PC-3 (cell line): ENCODE measurements at places on chromosomes 3 and 15.

DNA sequence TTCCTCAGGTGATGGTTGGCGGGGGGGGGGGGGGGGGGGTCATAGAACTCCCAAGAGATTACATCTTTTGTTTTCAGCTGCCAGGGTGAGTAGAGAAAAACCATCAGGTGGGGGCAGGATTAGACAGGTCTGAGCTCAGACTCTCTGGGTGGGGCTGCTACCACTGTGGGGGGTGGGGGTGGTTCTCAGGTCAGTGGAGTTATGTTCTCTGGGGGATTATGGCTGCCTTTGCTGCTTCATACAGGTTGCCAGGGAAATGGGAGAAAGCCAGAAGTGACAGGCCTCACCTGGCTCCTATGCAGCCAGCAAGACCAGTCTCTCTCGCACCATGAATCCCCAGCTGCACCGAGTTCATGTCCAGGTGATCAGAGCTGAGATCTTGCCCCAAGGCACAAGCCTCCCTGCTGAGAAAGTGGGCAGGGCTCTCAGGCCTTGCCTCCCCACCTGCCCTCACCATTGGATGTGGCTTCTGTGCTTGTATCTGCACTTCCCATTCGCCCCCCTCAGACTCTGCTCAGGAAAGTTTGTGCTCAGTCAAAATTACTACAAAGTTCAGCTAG lies 828.1 kb downstream of the MCTP2 start:
- DNase-seq, result no peak

DNA sequence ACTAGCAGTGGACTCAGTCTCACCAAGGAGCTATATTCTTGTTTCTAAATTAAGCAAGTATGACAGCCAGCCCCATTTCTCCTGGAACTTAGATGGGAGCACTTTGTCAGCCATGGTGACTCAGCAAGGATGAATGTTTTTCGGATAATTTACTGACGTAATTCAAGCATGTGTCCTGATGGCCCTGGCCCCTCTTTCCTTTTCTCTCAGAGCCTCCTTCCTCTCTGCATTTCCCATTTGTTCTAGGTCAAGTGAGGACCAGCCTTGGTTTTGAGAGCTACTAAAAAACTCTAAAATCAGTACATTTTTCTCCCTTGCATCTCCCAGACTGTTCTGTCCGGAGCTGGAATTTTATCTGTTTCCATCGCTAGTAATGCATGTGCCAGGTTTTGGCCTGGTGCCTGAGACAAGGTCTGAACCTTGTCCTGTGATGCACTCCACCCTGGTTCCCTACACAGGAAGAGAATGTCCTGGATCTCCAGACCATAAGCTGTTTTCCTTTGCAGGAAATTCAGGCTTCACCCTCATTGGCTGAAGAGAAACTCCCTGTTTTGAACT lies 256.6 kb upstream of the ROPN1 start:
- DNase-seq, result peak; percentile 68

DNA sequence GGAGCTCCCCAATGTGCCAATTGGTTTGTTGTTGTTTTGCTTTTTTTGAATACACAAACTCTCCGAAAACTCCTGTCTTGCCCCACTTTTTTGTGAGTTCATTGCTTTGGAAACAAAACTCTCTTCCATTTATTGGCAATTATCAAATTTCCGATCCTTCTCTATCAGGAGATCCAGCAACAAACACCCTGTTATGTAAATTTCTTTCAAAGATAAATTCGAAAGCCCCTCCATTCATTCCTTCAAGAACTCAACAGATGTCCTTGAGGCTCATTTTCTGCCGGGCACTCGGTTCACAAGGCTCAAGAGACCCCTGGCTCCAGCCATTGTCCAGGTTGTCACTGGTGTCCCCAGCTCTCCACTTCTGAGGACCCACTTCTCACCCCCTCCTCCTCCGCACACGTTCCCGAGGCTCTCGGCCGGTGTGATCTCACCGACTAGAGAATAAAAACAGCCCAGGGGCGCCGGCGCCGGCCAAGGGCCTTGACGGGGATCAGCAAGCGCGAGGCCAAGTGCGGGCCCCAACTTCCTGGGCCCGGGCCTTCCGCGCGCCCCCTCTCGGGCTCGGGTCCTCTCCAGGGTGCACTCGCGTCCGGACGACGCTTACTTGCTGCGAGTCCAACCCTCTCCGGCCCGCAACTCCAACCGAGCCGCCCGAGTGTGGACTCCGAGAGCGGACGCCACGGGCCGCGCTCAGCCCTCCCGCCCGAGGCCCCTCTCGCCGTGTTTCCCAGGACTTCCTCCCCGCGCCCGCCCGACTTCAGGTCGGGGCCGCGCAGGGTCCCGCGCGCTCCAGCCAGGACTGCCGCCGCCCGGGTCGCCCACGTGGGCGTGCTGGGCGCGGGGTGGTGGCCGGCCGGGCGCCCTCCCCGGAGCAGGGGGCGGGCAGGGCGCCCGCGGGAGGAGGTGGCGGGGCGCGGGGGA lies 533 bp upstream of the SMAD3 start:
- DNase-seq, result peak; percentile 30

GRCh38 chr3:37944391-37944842 lies 46.2 kb upstream of the VILL start:
- DNase-seq, result no peak

GRCh38 chr15:65333148-65333820 lies 28.8 kb downstream of the RNU5B-1 start:
- DNase-seq, result no peak

GRCh38 chr3:22565393-22565792 lies 637.7 kb upstream of the UBE2E2 start:
- no peak for DNase-seq

GRCh38 chr3:11716573-11717290 lies 73.0 kb upstream of the VGLL4 start:
- no peak for DNase-seq

DNA sequence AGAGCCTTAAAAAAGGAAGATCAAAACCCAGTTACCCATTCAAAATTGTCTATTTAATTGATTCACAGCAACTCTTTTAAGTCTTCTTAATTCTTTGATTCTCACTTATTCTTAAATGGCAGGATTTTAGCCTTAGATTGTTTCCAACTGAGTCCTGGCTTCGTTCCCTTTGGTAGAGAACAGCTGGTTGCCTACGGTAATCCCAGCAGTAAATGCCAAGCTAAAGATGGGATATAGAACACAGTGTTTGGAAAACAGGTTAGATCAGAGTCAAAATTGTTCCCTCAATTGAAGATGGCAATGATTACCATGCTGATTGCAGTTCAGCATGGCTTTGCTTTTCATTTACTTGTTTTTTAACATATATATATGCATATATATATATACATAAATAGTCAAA lies 300.9 kb downstream of the PYDC2 start:
- DNase-seq, result no peak

GRCh38 chr3:135141672-135142071 lies 346.6 kb downstream of the EPHB1 start:
- no peak for DNase-seq

DNA sequence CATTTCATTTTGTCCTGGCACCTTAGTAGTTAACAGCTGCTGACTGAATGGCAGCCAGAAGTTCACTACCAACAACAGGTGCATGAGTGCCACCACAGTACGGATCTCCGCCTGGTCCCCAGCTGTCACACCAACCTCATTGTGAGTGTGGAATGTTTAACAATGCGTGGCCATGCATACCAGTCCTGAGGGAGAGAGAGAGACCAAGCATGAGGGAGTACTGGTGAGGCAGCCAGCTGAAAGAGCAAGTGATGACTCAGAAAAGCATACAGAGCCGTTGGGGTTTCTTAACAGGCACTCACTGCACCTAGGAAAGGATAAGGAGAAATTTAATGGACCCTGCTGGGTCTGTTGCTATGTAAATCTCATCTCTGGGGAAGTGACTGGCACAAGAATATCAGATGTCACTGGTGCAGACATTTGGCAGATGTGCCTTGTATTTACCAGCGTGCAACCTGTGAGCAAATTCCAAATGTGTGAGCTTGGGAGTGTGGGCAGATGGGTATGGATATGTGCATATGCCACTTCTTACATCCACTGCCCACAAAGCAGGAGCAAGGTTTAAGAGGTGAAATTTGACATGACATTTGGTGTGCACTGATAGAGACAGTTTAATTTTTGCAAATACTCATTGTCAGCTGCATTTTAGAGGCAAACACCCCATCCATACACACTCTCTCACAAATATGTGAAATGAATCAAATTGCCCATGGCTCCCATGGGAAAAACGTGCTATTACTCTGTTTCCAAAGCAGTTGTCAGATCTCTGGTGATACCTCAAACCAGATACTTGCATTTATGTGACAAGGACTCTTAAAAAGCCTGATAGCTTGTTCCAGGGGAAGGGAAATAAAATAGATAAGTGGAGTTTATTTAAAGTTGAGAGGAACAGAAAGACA lies 245.2 kb upstream of the ARPP21 start:
- no peak for DNase-seq

DNA sequence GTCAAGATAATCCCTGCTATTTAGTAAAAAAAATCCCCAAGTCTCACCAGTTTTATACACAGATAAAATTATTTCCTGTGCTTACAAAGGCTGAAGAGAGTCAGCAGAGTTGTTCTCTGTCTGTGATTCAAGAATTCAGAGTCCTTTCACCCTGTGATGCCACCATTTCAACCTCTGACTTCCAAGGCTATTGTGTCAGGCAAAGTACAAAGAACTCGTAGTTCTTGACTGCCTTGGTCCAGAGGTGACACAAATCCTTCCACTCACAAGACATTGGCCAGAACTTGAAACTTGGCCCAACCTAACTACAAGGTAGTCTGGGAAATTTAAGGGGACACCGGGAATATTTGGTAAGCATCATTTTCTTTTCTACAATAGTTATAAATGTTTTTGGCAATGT lies 34.9 kb upstream of the CMC1 start:
- no peak for DNase-seq

DNA sequence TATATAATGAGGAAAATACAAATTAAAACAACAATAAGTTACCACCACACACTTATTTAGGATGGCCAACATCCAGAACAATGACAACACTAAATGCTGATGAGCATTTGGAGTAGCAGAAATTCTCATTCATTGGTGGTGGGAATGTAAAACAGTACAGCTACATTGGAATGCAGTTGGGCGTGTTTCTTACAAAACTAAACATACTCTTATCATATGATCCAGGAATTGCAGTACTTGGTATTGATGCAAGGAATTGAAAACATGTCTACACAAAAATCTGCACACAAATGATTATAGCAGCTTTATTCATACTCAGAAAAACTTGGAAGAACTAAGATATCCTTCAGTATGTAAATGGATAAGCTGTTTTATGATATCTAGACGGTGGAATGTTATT lies 594.2 kb downstream of the ZBBX start:
- peak; percentile 39 for DNase-seq

GRCh38 chr15:58247855-58248842 lies 110.0 kb downstream of the AQP9 start:
- DNase-seq, result no peak

- DNase-seq, result no peak
Measured at GRCh38 chr3:124413393-124413792, 316.9 kb upstream of the UMPS start.

DNA sequence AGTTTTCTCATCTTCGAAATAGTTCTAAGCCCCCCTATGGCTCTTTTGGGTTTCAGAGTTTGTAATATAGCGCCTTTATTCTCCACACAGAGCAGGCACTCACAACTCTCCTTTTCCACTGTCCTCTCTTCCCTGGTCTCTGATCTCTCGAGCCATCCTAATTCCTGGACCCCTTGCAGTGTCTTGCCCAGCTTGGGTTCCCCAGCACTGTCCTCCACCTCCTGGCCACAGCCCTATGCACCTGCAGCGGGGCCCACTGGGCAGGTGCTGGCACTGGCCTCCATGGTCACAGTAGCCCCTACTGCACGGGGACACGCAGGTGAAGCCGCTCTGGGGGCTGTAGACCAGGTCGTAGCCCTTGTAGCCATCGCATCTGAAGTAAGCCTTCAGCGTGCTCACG lies 27.9 kb downstream of the MUC20 start:
- DNase-seq, result no peak

DNA sequence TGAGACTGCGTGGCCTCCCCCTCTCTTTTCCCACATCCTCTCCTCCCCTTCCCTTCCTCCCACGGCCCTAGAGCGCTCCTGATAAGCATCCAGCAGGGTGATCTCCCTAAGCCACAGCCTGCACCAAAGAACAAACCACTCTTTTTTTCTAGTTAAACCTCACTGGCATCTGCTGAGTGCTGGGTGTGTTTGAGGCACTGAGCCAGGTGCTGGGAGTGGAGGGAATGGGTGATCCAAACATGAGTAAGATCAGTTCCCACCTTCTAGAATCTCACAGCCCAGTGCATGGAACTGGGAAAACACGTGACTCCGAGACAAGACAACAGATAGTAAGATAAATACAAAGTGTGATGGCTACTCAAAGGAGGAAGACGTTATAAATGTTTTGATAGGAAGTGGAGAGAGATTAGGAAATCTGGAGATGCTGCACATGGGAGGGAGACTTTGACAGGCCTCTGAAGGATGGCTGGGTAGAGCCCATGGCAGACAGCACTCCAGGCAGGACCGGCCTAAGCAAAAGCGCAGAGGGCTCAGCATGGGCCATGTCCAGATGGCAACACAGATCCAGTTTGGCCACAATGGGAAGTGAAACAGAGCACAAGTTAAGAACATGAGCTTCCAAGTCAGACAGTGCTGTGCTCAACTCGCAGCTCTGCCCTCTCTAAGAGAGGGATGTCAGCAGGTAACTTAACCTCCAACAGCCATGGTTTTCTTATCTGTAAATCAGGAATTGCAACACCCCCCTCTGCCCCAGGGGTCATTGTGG lies 55.6 kb downstream of the CCR3 start:
- peak; percentile 74 for DNase-seq

DNA sequence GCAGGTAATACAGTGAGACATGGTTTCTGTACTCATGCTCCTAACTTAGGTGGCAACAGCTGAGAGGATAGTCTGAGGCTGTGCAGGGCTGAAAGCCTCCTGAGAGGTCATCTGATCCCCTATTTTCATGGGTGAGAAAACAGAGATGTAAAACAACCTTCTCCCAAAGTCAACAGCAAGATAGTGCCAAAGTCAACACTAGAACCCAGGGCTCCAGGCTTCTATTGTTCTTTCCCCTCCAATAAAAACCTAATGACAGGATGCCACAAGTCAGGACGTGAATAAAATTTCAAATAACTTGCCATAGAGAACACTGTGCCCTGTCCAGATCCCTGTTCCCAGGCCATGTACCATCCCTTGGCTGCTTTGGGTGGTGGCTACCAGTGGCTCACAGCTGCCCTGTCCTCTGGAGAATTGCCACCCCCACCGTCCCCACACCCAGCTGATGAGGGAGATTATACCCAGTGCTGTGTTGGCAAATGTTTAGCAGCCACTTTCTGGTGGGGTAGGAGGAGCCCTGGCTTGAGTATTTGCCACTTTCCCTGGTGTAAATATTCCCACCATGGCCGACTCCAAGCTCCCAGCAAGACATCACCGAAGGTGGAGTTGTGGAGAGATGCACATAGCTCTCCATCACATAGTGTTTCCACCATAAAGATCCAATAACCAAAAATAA lies 54.8 kb downstream of the SRGAP3 start:
- DNase-seq, result peak; percentile 83

- DNase-seq, result no peak
Measured at GRCh38 chr3:47370887-47371697, 9.7 kb upstream of the PTPN23 start.

DNA sequence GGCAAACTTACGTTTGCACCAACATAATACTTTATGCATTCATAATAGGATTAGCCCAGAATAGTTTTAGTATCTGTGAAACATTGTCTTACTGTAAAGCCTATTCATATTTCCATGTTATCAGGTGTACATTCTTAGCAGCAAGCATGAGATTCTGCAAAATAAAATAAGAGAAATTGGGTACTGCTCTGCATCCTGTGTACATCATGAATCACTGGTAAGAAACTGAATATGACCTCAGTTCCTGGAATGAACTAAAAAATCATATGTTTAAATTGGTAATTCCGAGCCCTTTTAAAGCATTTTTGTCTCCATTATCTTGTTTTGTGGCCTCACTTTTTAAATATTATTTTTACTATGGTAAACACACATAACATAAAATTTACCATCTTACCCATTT lies 605.1 kb downstream of the ROBO1 start:
- DNase-seq, result peak; percentile 9

- no peak for DNase-seq
Measured at GRCh38 chr15:63135281-63135680, 13.6 kb downstream of the LACTB start.
